ENCODE measurements at places on chromosomes 7 and 10. TPM values are rescaled to one million over a fixed set of nuclear protein-coding genes. Genes with fewer than 3 reads are reported as not detected.

DNA sequence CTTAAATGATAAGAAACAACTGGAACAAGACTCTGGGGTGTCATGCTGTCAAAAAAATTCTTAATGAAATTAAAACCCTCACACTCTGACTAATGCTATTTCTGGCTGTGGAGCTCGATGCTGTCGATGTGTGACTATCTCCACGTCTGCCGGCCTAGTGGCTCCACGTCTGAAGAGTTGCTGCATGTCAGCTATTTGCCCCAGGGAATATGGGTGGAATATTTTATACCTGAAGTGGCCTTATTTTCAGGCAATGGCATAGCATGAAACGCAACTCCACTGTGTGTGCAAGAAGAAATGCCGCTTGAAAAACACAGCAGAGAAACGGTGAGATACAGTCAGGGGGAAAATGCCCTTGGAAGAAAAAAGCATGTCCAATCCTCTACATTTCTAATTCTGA is 50.9 kb upstream of the MGMT start:
- no peak for DNase-seq

- peak; percentile 46 for DNase-seq
Measured at GRCh38 chr10:62742536-62743061, 61.9 kb upstream of the ADO start.

DNA sequence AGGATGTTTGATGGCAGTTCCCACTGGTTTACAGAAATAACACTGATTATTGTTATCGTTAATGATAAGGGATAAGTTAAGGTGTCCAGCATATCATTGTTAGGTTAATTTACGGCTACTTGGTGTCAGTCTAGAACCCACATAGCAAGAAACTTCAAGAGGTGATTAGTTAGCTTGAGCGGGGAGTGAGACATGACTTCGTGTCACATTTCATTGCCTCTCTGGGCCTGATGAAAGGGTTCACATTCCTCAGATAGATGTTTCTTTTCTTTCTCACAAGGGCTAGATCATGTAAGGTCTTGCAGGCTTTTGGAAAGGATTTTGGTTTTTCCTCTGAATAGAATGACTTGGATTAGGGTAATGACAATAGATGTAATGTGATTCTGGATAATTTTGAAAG is 26.7 kb downstream of the WAC start:
- DNase-seq = no peak

GRCh38 chr7:120741371-120742042 is 116.4 kb downstream of the TSPAN12 start:
- no peak for DNase-seq

GRCh38 chr7:157722137-157723060 is 385.6 kb downstream of the DNAJB6 start:
- no peak for DNase-seq

- no peak for DNase-seq
Measured at GRCh38 chr10:125559210-125559609, 123.8 kb downstream of the TEX36 start.

GRCh38 chr7:158176561-158177173 is 411.0 kb downstream of the PTPRN2 start:
- no peak for DNase-seq

GRCh38 chr7:105218215-105218614 is 170.5 kb downstream of the SRPK2 start:
- no peak for DNase-seq

GRCh38 chr10:73916761-73917470 is 6.0 kb downstream of the PLAU start:
- no peak for DNase-seq

- no peak for DNase-seq
Measured at GRCh38 chr7:124765401-124766352, at the start of gene GPR37. GPR37 (minus strand) TSS chr7:124765792; CDS start chr7:124764976, 816 bp downstream.

DNA sequence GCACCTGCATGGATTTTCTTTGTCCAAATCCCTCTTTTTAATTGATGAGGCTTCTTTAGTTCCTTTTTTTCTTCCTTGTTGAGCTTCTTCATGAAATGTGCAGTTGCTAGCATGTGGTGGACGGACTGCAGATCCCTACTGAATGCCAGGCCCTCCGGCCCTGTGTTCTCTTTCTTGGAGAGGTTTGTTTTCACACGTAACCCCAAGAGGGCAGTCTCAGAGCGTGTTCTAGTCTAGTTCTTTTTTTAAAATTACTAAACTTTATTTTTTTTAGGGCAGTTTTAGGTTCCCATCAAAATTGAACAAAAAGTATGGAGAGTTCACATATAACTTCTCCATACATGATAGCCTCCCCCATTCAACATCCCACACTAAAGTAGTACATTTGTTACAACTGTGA is 190.0 kb downstream of the CFTR start:
- no peak for DNase-seq

- DNase-seq = no peak
Measured at GRCh38 chr7:46651070-46651469, 730.0 kb upstream of the IGFBP3 start.

DNA sequence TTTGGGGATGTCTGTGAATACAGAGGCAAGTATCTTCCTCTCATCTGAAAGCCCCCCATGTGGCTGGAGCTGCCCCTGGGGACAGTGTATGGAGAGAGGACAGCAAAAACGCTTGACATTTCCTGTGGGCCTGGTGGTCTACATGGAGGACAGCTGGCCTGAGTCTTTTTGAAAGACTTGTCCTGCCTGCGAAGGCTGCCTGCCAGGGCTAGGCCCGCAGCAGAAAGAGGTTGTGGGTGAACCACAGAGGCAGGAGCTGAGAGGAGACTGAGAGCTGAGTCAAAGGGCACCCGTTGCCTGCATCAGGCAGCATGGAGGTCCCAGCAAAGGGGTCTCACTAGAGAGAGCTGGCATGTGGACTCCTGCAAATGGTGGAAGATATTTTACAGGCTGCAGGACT is 66.4 kb downstream of the KAT6B start:
- no peak for DNase-seq

GRCh38 chr7:27129729-27130539 is 623 bp downstream of the HOXA4 start:
- no peak for DNase-seq

- DNase-seq = no peak
Measured at GRCh38 chr10:130463104-130463875, 327.1 kb downstream of the GLRX3 start.

DNA sequence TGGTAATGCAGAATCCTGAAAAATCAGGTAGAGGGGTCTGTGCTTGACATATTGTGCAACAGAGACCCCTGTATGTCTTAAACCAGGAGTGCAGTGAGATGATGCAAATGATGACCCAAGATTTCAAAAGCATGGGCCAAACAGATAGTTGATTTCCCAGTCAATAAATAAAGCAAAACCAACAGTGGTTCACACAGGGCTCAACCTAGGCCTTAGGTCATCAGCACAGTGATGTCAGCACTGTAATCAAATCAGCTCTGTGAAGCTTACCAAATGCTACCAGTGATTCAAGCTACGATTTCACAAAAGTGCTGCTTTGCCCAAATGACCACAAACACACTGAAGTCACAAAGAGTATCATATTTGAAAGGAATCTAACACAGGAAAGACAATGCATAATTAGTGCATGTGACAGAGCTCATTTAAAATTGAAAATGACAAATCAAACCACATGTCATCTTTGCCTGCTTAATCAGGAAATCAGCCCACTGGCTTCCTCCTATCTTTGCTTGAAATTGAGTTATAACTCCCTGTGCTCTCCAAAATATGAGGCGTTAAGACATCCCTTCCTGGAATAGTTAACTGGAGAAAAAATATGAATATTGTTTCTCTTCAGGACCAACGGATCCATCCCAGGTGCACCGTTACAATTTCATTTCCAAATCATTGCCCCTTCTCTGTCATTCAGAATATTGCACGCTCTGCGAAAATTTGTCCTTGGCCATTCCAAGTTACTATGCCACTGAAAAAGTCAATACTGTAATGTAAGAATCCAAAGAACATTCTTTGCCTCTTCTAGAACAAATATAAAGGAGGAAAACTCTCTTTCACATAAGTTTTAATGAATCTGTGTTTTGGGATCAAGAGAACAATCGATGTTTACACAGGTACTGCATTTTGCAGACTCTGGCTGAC is 41.9 kb upstream of the ASL start:
- no peak for DNase-seq

DNA sequence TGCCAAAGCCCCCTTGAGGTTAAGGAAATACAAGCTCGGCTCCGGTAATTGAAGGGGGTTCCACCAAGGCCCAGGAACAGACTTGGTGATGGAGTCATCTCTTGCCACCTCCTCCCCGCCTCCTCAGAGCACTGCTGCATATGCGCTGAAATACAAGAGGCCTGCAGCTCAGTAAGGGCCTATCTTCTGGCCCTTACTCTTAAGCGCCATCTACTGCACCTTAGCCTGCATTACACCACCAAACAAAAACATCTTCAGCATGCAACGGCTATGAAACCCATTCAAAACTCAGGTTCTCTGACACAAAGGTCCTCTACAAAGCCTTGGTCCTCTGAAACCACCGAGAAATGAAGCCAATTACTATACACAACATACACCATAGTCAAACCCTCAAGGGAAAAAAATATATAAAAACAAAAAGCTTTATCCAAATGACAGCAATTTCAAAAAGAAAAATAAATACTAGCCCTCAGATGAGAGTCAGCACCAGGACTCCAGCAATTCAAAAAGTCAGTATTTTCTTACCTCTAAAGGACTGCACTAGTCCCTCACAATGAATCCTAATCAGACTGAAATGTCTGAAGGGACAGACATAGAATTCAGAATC is 176.8 kb upstream of the TBX20 start:
- peak; percentile 82 for DNase-seq

ATP5MK gene
- 63.3 TPM for total RNA-seq

NANOS1 gene
- 3.1 TPM for total RNA-seq

TCF7L2 gene
- total RNA-seq = not detected

PPP1R3A gene
- total RNA-seq = not detected

ZNF485 gene
- 12.7 TPM for total RNA-seq

All from Karpas-422 (cell line).